Activated T-helper 1 cell treated with anti-CD3 and anti-CD28 coated beads, Interleukin-12 subunit alpha, Interleukin-12 subunit beta, Interleukin-2, Interleukin-4 antibody, amounts not matched to agents 30 ng/mL and 10 ng/mL and 1 ng/mL, durations not matched to agents 14 hours and 24 hours and 36 hours (primary cell): ENCODE measurements at places on chromosomes 1 and 21.

GRCh38 chr1:230403442-230403841 lies 22.7 kb downstream of the PGBD5 start:
- H3K36me3 ChIP-seq: no peaks in the 10 kb centered on the region
- H3K27ac ChIP-seq: no peak overlapping the region
- peaks cover 3% of the 10 kb centered on the region for H3K27me3 ChIP-seq
- DNase-seq: no peak

DNA sequence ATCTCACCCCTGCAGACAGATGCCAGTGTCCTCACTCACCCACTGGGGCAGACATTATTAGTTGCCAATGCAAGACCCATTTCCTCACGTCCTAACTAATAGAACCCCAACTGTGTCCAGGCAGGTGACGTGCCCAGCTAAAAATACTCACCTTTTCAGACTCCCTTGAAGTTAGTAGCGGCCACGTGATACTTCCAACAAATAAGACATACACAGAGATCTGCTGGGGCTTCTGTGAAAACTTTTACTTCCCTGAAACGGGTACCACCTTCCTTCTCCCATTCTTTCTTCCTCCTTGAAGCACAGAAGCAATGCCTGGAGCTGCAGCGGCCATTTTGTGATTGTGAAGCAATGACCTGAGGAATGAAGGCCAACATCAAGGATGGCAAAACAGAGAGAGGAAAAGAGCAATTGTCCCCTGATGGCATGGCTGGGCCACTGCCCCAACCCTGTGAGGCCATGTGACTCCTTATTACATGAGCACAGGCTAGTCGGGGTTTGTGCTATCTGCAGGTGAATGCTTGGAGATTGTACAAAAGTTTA lies 74.4 kb upstream of the TMPRSS2 start:
- H3K4me1 ChIP-seq: no peaks in the 10 kb centered on the region
- H3K27ac ChIP-seq: no peak overlapping the region
- no peak for DNase-seq
- H3K36me3 ChIP-seq: no peaks in the 10 kb centered on the region
- H3K4me3 ChIP-seq: no peak overlapping the region

GRCh38 chr1:33515112-33515511 lies 42.7 kb downstream of the ZSCAN20 start:
- H3K27me3 ChIP-seq: no peaks in the 10 kb centered on the region
- no peaks in the 10 kb centered on the region for H3K36me3 ChIP-seq
- H3K4me3 ChIP-seq: no peak overlapping the region
- DNase-seq: no peak

- H3K4me1 ChIP-seq: peaks cover 7% of the 10 kb centered on the region
- peaks cover 22% of the 10 kb centered on the region for H3K27me3 ChIP-seq
- DNase-seq: no peak
- no peaks in the 10 kb centered on the region for H3K36me3 ChIP-seq
- H3K4me3 ChIP-seq: no peak overlapping the region
- H3K27ac ChIP-seq: no peak overlapping the region
These were observed 127.6 kb upstream of the LMO4 start for GRCh38 chr1:87200875-87201638.

DNA sequence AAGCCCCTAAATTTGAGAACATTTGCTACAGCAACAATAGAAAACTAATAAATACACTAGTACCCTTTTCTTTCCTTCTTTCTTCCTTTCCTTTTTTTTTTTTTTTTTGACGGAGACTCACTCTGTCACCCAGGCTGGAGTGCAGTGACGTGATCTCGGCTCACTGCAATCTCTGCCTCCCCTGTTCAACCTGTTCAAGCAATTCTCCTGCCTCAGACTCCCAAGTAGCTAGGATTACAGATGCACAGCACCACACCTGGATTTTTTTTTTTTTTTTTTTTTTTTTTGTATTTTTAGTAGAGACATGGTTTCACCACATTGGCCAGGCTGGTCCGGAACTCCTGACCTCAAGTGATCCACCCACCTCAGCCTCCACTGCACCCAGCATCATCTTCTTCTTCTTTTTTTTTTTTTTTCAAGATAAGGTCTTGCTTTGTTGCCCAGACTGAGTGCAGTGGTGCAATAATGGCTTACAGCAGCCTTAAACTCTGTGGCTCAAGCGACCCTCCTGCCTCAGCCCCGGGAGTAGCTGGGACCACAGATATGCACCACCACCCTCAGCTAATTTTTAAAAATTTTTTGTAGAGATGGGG lies 19.6 kb upstream of the CBR3 start:
- no peak overlapping the region for H3K4me3 ChIP-seq
- H3K4me1 ChIP-seq: peaks cover 16% of the 10 kb centered on the region
- peaks cover 10% of the 10 kb centered on the region for H3K27me3 ChIP-seq
- no peaks in the 10 kb centered on the region for H3K36me3 ChIP-seq

- DNase-seq: no peak
- H3K36me3 ChIP-seq: no peaks in the 10 kb centered on the region
- no peak overlapping the region for H3K27ac ChIP-seq
- H3K27me3 ChIP-seq: peaks cover 41% of the 10 kb centered on the region
- H3K4me1 ChIP-seq: no peaks in the 10 kb centered on the region
- H3K4me3 ChIP-seq: peak overlapping the region; percentile 75
These were observed 39.0 kb upstream of the SYNC start for GRCh38 chr1:32741413-32742198.

DNA sequence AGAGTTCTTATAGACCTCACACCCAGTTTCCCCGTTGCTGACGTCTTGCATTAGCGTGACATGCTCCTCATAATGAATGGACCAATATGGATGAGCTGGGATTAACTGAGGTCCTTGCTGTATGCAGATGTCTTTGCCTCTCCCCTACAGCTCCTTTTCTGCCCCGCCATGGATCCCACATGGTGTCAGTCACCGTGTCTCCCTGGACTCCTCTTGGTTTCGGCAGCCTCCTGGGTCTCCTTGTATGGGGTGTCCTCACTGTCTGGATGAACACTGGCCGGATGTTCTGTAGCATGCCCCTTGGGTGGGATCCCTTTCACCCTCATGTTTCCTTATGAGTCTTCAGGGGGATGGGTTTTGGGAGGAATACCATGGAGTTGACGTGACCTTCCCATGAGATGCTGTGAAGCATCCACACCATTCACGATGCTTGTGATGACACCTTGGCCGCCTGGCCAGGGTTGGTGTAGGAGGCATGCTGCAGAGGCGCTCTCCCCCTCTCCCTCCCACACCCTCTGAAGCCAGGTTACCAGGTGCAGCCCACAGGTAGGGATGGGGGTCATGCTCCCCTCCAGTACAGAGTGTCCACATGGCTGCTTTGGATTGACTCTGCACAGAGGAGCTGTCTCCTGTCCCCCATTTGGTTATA lies 4.4 kb downstream of the GJC2 start:
- no peak for DNase-seq
- H3K36me3 ChIP-seq: no peaks in the 10 kb centered on the region
- no peak overlapping the region for H3K4me3 ChIP-seq
- H3K4me1 ChIP-seq: peaks cover 11% of the 10 kb centered on the region
- no peak overlapping the region for H3K27ac ChIP-seq
- no peaks in the 10 kb centered on the region for H3K27me3 ChIP-seq
